ENCODE measurements at places on chromosomes 7 and 10.

DNA sequence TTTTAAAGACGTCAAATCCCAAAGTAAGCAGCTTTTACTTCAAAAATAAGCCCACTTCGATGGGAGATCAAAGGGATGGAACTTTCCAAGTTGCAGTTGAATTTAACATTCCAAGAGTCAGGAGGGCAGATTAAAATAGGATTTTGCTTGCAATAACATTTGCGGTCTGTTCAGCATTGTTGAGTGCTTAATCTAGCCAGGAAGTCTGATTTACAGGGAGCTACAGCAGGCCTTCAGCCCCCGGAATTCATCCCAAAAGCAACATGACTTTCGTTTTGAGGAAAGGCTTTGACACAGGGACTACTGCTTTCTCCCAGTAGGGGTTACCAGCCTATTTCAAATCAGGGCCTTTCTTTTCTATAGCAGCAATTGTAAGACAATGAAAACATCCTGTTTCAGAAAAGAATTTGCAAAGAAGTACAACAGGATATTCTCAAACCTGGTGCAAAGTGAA, 279.6 kb upstream of the PITRM1 start:
- no peak for DNase-seq

GRCh38 chr7:5406957-5407945, 16.4 kb downstream of the TNRC18 start:
- no peak for DNase-seq

- no peak for DNase-seq
Measured at GRCh38 chr10:78813998-78814399, 254.8 kb upstream of the ZMIZ1 start.

DNA sequence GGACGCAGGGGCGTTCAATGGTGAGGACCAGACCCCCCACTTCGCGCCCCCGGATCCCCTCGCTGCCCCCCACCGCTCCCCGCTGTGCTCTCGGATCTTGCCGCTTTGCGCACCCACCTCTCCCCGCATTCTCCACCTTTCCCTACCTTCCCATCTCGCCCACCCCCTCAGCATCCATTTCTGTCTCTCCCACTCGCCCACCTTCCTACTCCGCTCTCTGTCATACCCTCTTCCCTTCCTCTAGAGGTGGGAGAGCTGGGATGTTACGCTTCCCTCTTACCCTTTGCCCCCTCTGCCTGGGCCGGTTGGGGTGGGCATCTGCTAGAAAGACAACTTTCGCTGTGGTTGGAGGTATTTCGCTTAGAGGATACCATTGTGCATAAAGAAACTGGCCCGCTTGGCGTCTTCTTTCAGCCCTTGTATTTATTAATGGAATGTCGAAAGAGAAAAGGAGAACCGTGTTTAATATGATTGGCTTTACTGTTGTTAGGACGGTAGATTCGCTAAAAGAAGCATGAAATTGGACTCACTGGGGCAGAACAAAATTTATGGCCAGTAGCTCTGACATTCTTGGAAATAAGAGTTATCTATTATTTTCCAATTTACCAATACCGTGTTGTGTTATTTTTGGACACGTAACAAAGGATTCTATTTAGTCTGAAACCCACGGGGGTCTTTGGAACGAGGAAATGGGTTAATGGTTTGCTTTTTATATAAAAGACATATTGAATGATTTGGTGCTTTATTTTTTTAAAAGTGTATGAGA, 873 bp downstream of the PRKAR2B start:
- no peak for DNase-seq

- no peak for DNase-seq
Measured at GRCh38 chr10:91604553-91605534, 28.0 kb downstream of the PPP1R3C start.

GRCh38 chr7:78311181-78311580, 512.6 kb downstream of the PHTF2 start:
- DNase-seq: no peak

GRCh38 chr7:50690541-50691011, 92.1 kb downstream of the GRB10 start:
- no peak for DNase-seq

GRCh38 chr7:105760551-105761447, 115.6 kb downstream of the ATXN7L1 start:
- DNase-seq: no peak

DNA sequence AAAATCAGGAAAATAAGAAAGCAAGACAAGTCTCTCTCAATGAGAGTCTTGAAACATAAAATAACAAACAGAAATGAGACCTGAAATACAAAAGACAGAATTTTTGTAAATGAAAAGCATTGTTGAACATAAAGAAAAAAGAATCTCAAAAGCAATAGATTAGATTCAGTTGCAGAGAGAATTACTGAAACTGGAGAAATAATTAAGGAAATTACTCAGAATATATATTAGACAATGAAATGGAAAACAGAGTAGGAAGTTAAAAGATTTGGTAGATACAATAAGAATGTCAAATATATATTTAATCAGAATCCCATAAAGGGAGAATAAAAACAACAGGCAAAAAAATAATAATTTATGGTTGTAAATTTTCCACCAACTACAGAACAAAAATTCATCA, 308.3 kb downstream of the CRPPA start:
- no peak for DNase-seq

- no peak for DNase-seq
Measured at GRCh38 chr10:120426306-120426705, 30.7 kb upstream of the PLPP4 start.

DNA sequence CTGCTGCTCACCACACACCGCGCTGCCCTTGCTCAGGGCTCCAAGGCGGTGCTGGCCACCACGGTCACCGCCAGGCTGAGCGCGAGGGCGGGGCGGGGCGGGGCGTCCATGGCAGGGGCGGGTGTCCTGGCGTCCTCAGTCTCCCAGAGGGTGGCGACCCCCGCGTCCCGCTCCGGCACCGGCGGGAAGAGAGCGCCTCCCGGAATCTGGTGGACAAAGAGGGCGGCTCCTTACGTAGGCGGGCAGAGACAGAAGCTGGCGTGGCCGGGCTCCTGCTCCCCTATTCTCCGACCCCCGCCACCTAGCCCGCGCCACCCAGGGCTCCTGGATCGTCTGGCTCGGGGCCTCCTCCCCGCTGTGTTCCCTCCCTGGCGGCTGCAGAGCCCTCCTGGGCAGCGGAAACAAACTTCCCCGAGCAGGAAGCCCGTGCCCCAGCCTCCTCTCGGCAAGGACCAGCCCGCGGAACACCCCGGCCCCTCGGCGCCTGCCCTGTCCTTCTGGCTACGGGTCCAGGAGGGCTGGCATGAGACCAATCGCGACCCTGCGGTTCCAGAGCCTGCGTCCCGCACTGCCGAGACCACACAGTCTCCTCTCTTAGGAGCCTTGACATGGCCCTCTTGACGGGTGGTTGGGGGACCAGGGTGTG, 133.8 kb upstream of the ZNF92 start:
- DNase-seq: no peak

- DNase-seq: peak; percentile 65
Measured at GRCh38 chr7:41006306-41006995, 696.4 kb downstream of the INHBA start.

DNA sequence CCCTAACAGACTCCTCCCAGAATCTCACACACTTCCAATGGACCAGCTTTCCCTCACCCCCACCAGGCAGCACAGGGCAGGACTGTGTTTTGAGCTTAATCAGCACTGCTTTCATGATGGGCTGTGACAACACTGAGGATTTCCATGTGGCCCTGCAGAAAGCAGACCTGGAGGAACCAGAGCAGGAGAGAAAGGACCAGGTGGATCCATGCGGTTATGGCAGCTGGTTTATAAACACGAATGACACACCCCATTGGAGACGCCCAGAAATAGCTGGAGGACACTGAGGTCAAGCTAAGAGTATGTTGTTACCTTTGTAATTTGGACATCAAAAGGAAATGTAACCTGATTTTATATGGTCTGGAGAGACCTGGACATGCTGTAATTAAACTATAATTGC, 31.7 kb upstream of the HERPUD2 start:
- no peak for DNase-seq

GRCh38 chr10:14820775-14821154, 17.1 kb downstream of the CDNF start:
- no peak for DNase-seq

- DNase-seq: no peak
Measured at GRCh38 chr7:68411742-68412141, 1186.5 kb upstream of the AUTS2 start.

DNA sequence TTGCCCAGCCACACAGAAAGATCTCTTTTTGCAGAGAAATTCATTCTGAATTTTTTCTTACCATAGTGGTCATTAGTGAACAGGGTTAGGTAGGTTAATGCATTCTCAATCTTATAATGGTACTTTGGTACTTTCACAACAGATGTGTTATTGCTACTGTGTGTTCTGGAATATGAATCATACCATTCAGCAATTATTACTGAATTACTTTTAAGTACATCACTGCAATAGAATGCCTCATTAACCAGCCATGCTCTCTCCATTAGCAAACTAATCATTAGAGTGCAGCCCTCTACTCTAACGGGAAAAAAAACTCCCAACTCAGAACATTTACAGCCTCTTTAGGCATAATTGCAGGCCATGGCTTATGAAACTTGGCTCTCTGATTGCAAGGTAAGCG, 102.1 kb downstream of the DOCK4 start:
- DNase-seq: no peak

DNA sequence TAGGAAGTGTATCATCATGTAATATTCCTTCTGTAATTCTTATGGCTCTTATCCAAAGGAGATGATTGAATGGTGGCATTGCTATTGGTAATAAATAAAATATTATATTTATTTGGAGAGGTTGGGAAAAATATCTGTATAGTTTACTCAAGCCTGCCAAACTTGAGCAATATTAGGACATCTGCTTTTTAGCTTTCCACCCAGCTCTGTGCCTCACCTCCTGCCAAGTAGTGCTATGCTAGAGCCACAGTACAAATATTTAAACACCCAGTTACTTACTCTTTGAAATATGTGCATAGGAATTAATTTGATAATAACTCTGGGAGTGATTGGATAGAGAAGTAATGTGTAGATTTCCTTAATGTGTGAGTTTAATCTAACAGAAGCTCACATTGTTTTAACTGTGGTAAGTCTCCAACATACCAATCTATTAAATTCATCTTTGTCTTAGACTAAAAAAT, 129.2 kb downstream of the BBS9 start:
- DNase-seq: no peak

GRCh38 chr10:126075009-126075408, 178.6 kb downstream of the FANK1 start:
- no peak for DNase-seq

DNA sequence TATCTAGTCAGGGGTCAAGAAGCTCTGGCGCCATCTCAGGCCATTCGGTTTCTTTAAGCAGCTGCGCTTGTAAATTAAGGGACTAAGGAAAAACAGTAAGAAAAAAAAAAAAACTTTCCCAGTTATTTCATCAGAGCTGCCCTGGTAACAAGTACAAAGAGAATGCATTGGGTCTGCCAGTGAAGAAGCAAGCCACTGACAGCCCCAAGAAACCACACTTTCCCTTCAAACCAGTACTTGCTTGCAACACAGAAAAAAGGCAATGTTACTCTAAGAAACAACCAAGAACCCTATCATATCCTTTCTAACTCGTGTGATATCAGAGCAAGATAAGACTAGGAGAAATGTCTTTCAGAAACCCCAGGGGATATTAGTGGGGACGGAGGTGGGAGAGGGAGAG, 40.6 kb upstream of the AOAH start:
- no peak for DNase-seq

DNA sequence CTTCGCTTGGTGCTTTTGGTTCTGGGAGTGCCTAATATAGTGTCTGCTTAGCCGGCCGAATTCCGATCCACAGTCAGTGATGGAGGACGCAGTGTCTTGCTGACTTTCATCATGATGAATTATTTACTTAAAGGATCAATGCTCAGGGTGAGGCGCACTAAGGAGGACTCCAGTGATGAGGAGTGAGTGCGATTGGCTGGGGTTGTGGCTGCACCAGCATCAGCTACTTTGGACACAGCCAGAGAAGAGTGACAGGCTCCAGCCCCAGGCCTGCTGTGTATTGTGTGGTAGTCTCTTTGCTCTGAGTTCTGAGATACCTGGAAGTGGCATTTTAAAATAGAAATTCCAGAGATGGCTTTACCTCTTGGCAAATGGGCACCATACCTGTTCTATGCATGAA, 73.3 kb upstream of the ANLN start:
- DNase-seq: no peak

GRCh38 chr10:57224811-57225210, 863.8 kb upstream of the ZWINT start:
- no peak for DNase-seq

- DNase-seq: peak; percentile 50
Measured at GRCh38 chr10:100481462-100482081, 18.8 kb downstream of the WNT8B start.

DNA sequence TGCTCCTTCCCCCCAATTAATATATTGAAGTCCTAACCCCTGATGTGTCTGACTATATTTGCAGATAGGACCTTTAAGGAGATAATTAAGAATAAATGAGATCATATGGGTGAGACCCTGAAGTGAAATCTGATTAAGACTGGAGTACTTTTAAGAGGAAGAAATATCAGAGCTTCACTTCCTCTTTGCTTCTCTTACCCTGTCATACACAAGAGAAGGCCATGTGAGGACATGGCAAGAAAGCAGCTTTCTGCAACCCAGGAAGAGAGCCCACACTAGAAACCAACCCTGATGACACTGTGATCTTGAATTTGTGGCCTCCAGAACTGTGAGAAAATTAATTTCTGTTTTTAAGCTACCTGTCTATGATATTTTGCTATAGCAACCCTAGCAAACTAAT, 44.2 kb downstream of the JMJD1C start:
- no peak for DNase-seq

GRCh38 chr7:113246738-113247137, 128.4 kb upstream of the SMIM30 start:
- DNase-seq: no peak

- DNase-seq: peak; percentile 97
Measured at GRCh38 chr10:16965740-16966447, 148.7 kb upstream of the RSU1 start.

DNA sequence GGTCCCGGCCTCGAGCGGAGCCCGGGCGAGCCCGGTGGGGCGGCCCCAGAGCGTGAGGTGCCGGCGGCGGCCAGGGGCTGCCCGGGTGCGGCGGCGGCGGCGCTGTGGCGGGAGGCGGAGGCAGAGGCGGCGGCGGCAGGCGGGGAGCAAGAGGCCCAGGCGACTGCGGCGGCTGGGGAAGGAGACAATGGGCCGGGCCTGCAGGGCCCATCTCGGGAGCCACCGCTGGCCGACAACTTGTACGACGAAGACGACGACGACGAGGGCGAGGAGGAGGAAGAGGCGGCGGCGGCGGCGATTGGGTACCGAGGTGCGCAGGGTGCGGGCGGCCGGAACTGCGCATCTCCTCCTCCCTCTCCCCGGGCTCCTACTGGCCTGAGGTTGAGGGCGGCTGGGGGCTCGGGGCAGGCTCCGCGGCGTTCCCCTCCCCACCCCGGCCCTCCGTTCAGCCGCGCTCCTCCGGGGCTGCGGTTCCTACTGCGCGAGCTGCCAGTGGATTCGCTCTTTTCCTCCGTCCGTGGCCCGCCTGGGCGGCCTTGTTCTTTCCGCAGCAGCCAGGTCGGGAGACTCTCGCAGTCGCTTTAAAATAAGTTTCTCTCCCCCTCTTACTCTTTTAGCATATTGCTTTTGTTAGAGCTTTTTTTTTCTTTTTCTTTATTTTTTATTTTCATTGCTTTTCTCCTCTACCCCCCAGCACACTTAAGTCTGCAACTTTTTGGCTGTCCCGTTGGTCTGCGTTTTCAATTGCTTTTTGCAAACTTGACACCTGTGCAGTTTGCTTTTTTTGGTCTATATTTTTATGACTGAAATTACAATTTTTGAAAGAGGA, 600 bp downstream of the SIRT1 start:
- DNase-seq: no peak
